ENCODE measurements at places on chromosomes 3 and 15.

- H3K27ac ChIP-seq, result no peak within 1 kb of the TSS
- H3K4me3 ChIP-seq, result peak within 1 kb of the TSS; percentile 54
- peaks cover 18% of the 10 kb centered on the region for H3K4me1 ChIP-seq
- H3K27me3 ChIP-seq, result no peaks in the 10 kb centered on the region
Observed at GRCh38 chr15:90529371-90530249, at the start of gene CRTC3. TSS of gene CRTC3 (plus strand) at chr15:90529923. CDS start at chr15:90530072, 149 bp downstream.

GRCh38 chr15:100900136-100900794, 18.9 kb upstream of the LRRK1 start:
- peaks cover 15% of the 10 kb centered on the region for H3K4me1 ChIP-seq
- no peak overlapping the region for H3K4me3 ChIP-seq
- peaks cover 4% of the 10 kb centered on the region for H3K27me3 ChIP-seq
- DNase-seq, result no peak
- H3K27ac ChIP-seq, result no peak overlapping the region

GRCh38 chr3:136250903-136251460, 842 bp downstream of the PCCB start:
- peaks cover 16% of the 10 kb centered on the region for H3K4me1 ChIP-seq
- no peaks in the 10 kb centered on the region for H3K27me3 ChIP-seq
- peak overlapping the region; percentile 83 for H3K4me3 ChIP-seq
- H3K36me3 ChIP-seq, result peaks cover 1% of the 10 kb centered on the region

DNA sequence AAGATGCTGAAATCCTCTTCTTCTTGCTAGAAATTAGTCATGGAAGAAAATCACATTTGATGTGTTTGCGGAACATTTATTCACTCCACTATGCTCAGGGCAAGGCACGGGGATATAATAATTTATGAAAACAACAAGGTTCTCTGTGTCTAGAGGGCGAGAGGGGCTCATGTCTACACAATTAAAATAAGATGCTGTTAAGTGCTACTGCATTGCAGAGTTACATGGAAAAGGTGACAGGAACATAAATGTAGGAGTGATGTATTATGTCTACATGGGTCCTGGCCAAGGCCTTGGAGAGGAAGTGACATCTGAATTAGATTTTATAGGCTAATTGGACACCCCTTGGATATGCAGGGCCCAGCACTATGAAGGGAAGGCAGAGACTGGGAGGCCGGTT, 96.1 kb downstream of the SV2B start:
- H3K4me3 ChIP-seq, result no peak overlapping the region
- H3K36me3 ChIP-seq, result no peaks in the 10 kb centered on the region
- peaks cover 8% of the 10 kb centered on the region for H3K27me3 ChIP-seq
- H3K27ac ChIP-seq, result no peak overlapping the region
- no peak for DNase-seq

GRCh38 chr3:188236271-188236670, 82.3 kb downstream of the LPP start:
- H3K27ac ChIP-seq, result no peak overlapping the region
- no peak overlapping the region for H3K4me3 ChIP-seq
- no peaks in the 10 kb centered on the region for H3K4me1 ChIP-seq

DNA sequence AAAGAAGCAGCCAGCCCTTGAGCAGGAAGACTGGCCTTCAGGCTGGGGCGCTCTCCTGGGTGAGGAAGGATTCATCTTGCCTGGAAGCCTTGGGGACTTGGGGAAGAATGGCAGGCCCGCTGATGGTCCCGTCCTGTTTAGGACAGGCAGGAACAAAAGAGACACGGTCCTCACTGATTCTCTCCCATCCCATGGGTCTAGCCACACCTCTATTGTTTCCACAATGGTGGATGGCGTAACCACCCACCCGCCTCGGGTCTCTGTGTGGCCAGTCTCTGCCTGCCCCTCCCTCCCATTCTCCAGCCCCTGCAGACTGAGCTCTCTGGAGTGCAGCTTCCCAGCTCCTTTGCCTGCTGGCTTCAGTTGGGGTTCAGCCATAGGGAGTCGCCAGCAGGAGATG, 284.3 kb downstream of the UACA start:
- DNase-seq, result no peak
- H3K4me1 ChIP-seq, result peaks cover 90% of the 10 kb centered on the region
- no peaks in the 10 kb centered on the region for H3K36me3 ChIP-seq
- no peaks in the 10 kb centered on the region for H3K27me3 ChIP-seq
- H3K4me3 ChIP-seq, result peak overlapping the region; percentile 5
- peak overlapping the region; percentile 76 for H3K27ac ChIP-seq

GRCh38 chr3:33790091-33790490, 8.3 kb upstream of the PDCD6IP start:
- H3K4me1 ChIP-seq, result peaks cover 13% of the 10 kb centered on the region
- no peaks in the 10 kb centered on the region for H3K36me3 ChIP-seq
- no peak for DNase-seq
- no peak overlapping the region for H3K27ac ChIP-seq

GRCh38 chr3:37671926-37672325, 189.8 kb upstream of the CTDSPL start:
- no peaks in the 10 kb centered on the region for H3K4me1 ChIP-seq
- no peaks in the 10 kb centered on the region for H3K27me3 ChIP-seq
- no peak overlapping the region for H3K27ac ChIP-seq
- no peak for DNase-seq
- no peak overlapping the region for H3K4me3 ChIP-seq
- H3K36me3 ChIP-seq, result no peaks in the 10 kb centered on the region

DNA sequence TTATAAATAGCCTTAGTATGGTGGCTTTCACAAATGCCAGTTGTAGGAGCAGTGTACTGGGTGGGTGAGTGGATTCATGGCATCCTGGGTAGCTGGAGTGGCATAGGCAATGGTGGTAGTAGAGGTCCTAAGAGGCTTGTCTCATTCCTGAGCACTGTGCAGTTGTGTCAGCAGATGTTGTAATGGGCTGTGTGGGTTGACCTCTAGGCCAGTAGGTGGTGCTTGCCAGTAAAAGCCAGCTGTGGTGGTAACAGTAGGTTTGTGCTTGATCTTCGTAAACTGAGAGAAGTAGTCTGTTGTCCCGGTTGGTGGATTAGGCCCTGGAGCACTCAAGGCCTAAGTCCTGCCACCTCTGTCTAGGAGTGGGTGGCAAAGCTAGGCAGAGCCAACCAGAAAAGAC, 149.7 kb upstream of the SUCLG2 start:
- H3K4me1 ChIP-seq, result no peaks in the 10 kb centered on the region
- no peak for DNase-seq
- H3K27me3 ChIP-seq, result no peaks in the 10 kb centered on the region
- no peaks in the 10 kb centered on the region for H3K36me3 ChIP-seq
- H3K27ac ChIP-seq, result no peak overlapping the region

DNA sequence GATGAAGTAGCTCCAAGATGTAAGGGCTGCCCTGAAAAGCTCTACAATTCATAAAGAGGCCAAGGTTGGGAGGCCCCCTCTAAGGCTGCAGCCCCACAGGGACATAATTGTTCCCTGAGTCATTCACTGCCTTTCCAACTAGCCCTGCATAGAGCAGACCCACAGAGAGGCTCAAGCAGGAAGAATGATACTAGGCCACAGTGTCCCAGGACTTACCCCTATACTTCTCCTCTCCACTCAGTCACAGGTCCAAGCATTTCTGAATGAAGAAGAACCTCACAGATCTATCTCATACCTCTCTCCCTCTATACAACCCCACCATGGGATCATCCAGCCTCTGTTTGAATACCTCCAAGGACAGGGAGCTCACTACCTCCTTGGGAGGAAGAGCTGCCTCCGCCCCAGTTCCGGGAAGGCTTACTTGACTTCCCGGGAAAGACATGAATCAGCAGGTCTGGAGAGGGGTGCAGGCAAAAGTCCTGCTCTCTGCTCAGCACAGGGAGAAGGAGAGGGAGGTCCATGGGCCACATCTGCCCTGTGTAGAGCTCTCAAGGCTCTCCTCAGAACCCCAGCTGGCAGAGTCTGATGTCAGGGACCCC, 6.9 kb upstream of the SKIC8 start:
- H3K27ac ChIP-seq, result no peak overlapping the region
- DNase-seq, result no peak
- no peaks in the 10 kb centered on the region for H3K36me3 ChIP-seq
- H3K4me3 ChIP-seq, result no peak overlapping the region
- peaks cover 57% of the 10 kb centered on the region for H3K4me1 ChIP-seq

GRCh38 chr3:94440767-94441493, 378.1 kb downstream of the NSUN3 start:
- DNase-seq, result no peak
- H3K36me3 ChIP-seq, result no peaks in the 10 kb centered on the region
- H3K4me3 ChIP-seq, result no peak overlapping the region

DNA sequence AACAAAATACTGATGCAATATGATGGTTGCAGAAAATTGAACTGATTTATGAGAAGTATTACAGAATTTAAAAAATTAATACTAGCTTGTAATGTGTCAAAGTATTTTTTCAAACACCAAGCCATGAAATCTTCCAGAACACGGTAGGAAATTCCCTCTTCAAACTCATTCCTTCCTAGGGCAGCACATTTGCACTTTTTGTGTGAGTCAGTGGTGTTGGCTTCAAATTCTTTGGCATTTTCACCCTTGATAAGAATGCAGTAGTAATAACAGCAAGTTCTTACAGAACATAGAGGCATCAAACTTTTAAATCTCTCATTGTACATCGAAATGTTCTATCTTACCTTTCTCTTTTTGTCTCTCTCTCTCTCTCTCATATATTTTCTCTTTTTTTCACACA, 191.8 kb downstream of the CGGBP1 start:
- H3K4me1 ChIP-seq, result no peaks in the 10 kb centered on the region
- H3K27ac ChIP-seq, result no peak overlapping the region
- no peak for DNase-seq
- H3K4me3 ChIP-seq, result no peak overlapping the region

- H3K4me3 ChIP-seq, result no peak overlapping the region
- H3K4me1 ChIP-seq, result no peaks in the 10 kb centered on the region
- no peak for DNase-seq
- H3K27me3 ChIP-seq, result no peaks in the 10 kb centered on the region
Observed at GRCh38 chr15:32893421-32893820, 175.6 kb downstream of the GREM1 start.

DNA sequence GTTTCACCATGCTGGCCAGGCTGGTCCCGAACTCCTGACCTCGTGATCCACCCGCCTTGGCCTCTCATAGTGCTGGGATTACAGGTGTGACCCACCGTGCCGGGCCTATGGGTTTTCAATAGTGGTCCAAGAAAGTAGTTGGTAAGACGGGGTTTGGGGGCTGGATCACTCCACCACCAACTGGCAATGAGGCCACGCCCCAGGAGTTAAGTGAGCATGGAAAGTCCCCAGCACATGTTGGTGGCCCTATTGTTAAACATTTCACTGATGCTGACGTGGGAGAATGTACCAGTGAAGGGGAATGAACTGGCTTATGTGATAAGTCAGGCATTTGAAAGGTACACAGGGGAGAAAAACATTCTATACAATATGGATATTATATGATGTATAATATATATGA, 80.4 kb downstream of the CHRD start:
- H3K4me3 ChIP-seq, result no peak overlapping the region
- H3K36me3 ChIP-seq, result no peaks in the 10 kb centered on the region
- no peak for DNase-seq
- H3K27ac ChIP-seq, result no peak overlapping the region
- no peaks in the 10 kb centered on the region for H3K27me3 ChIP-seq
- no peaks in the 10 kb centered on the region for H3K4me1 ChIP-seq

GRCh38 chr3:171058058-171058457, 31.5 kb upstream of the SLC2A2 start:
- DNase-seq, result no peak
- no peaks in the 10 kb centered on the region for H3K4me1 ChIP-seq
- H3K27me3 ChIP-seq, result no peaks in the 10 kb centered on the region
- H3K36me3 ChIP-seq, result no peaks in the 10 kb centered on the region
- no peak overlapping the region for H3K4me3 ChIP-seq
- H3K27ac ChIP-seq, result no peak overlapping the region

GRCh38 chr3:63762180-63762579, 56.9 kb upstream of the C3orf49 start:
- no peak overlapping the region for H3K4me3 ChIP-seq
- no peak overlapping the region for H3K27ac ChIP-seq
- no peaks in the 10 kb centered on the region for H3K27me3 ChIP-seq

GRCh38 chr15:58201516-58201915, 63.3 kb downstream of the AQP9 start:
- peaks cover 4% of the 10 kb centered on the region for H3K4me1 ChIP-seq
- no peak overlapping the region for H3K4me3 ChIP-seq
- H3K36me3 ChIP-seq, result no peaks in the 10 kb centered on the region

DNA sequence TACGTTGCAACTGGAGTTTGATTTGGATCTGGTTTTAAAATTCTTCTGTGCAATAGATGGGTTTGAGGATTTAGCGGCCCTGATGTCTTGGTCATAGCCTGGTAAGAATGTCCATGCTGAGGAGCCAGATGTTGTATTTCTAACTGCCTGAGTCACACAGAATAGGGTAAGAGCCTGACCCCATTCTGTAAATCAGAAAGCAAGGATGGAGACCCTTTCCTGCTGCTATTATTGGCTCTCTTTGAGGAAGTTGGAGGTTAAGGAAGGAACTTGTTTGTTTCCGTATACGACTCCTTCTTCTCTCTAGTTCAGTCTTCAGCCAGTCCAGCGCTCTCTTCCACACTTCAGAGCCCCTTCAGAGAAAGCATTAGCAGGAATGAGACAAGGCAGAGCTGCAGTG, 65.1 kb downstream of the HCN4 start:
- DNase-seq, result peak; percentile 36
- no peaks in the 10 kb centered on the region for H3K36me3 ChIP-seq

DNA sequence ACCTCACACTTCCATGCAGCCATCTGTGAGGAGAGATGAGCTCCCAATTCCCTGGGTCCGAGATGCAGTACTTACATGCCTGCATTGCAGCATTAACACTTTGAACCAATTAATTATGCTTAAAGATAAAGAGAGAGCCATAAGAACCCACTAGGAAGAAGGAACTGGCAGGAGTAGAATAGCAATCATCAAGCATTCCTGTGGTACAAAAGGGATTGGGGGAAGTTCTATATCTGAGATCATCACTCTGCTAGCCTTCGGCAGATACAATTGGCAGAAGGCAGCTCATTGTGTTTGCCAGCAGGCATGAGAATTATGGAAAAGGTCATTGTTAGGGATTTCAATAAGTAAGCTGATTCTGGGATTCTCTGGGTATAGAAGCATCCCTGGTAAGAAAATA, 891.4 kb downstream of the NTRK3 start:
- DNase-seq, result no peak
- no peaks in the 10 kb centered on the region for H3K4me1 ChIP-seq
- no peaks in the 10 kb centered on the region for H3K36me3 ChIP-seq

GRCh38 chr15:60374628-60375081, 23.1 kb downstream of the ANXA2 start:
- H3K4me1 ChIP-seq, result no peaks in the 10 kb centered on the region
- H3K36me3 ChIP-seq, result peaks cover 90% of the 10 kb centered on the region
- no peaks in the 10 kb centered on the region for H3K27me3 ChIP-seq
- no peak overlapping the region for H3K4me3 ChIP-seq

DNA sequence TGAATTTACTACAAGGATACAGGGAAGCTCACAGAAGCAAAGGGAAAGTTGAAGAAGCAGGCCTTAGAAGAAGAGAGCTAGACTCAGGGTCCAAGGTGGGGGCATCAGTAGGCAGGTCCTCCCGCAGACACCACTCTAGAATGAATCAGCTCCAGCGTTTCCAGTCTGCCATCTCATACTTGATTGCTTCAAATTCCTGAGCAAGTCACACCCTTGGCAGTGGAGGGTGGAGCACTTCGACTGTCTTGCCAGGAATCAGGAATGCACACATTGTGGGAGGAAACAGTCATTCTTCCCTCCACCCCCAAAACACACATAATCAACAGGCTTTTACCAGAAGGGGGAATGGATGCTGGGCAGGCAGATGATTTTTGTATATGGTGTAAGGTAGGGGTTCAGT, 78.5 kb downstream of the CHCHD6 start:
- no peaks in the 10 kb centered on the region for H3K4me1 ChIP-seq
- H3K36me3 ChIP-seq, result no peaks in the 10 kb centered on the region
- no peak overlapping the region for H3K27ac ChIP-seq
- no peak for DNase-seq
- H3K27me3 ChIP-seq, result no peaks in the 10 kb centered on the region

- no peaks in the 10 kb centered on the region for H3K27me3 ChIP-seq
- H3K36me3 ChIP-seq, result peaks cover 18% of the 10 kb centered on the region
- peak; percentile 44 for DNase-seq
- peak within 1 kb of the TSS; percentile 92 for H3K27ac ChIP-seq
Observed at GRCh38 chr3:52056521-52056967, at the start of gene DUSP7. TSS of gene DUSP7 (minus strand) at chr3:52056571. CDS start at chr3:52056366, 205 bp downstream.
